ENCODE measurements at places on chromosomes 2 and 18.

DNA sequence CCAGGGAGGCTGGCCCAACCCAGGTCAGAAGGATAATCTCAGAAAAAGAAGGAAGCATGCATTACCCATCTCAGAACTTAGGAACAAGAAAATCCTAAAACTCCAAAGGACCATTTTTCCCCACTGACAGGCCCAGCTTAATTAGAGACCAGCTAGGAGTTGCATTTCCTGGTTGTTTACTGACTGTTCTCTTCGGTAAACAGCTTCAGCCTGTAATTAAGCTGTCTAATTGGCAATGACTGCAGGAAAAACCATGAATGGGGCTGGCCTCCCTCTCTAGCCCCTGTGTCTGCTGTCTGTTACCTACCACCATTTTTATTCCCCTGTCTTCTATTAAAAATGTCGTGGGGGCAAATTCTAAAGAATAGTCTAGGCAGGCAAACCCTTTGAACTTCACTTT, 146.5 kb downstream of the AGAP1 start:
- DNase-seq, result no peak

DNA sequence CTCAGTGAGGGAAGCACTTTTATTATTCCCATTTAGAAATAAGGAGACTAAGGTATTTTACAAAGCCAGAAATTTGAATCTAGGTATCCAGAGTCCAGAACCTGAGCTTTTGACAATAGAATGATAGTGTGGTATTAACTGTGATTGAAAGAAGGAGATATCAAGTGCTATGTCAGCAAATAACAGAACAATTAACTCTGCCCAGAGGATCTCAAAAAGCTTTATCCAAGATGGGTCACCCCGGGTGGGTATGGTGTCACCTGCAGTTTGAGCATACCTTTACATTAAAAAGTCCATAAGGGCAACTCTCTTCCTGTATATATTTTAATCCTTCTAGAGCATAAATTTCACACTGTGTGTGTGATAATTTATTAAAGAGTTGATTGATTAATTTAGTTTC, 105.4 kb downstream of the LRP1B start:
- no peak for DNase-seq

- DNase-seq, result no peak
These were observed 166.5 kb upstream of the SIX3 start for GRCh38 chr2:44774826-44775492.

DNA sequence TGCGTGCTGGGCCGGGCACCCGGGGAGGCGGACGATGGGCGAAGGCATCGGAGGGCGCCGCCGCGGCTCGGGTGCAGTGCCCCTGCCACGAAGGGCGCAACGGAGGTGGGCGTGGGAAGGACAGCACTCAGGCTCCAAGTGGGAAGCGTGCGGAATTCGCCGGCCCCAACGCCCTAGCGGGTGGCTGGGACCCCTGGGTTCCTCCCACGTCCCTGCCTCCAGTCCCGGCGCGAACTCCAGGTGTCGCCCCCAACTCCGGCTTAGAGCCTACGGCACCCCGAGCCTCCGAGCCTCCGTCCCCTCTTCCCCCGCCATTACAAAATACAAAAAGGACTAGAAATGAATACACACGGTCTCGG, 1.3 kb downstream of the CYP27C1 start:
- no peak for DNase-seq

DNA sequence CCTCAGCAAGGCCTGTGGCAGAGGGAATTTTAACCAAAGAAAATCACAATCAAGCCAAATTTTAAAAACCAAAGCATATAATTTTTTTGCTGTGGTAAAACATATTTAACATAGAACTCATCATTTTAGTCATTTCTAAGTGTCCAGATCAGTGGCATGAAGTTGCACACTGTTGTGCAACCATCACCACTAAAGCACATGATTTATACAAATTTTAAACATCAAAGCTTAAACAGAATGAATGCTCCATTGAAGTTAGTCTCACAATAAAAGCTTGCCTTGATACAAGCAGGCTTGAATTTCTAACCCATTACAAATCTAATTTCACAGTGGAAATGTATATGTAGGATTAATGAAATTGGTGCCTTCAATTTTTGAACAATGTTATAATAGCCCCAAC, 31.2 kb downstream of the FTCDNL1 start:
- no peak for DNase-seq

DNA sequence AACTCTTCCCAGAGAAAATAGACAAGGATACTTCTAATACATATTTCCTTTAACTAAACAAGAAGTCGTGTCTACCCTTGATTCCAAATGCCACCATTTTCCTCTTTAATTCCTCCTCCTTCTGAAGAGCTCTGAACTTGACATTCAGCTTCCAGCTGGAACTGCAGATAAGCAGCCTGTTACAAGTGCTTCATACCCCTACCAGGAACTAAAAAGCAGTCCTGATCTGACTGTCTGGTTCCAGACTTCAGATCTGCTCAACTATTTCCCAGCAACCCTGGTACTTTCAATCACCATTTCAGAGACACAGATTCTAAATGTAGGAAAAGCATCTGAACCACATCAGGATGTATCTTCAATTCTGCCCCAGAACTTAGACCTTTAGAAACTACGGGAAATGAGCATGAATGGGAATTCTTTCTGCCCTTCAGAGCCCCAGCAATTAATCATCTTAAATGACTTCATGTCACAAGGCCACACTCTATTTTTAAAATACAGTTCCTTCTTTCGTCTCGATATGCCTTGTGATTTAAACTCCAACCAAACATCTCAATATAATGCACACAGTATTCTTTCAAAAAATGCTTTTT, 159.5 kb downstream of the L3MBTL4 start:
- no peak for DNase-seq

- DNase-seq, result no peak
These were observed 54.6 kb upstream of the TWIST2 start for GRCh38 chr2:238793306-238793705.

DNA sequence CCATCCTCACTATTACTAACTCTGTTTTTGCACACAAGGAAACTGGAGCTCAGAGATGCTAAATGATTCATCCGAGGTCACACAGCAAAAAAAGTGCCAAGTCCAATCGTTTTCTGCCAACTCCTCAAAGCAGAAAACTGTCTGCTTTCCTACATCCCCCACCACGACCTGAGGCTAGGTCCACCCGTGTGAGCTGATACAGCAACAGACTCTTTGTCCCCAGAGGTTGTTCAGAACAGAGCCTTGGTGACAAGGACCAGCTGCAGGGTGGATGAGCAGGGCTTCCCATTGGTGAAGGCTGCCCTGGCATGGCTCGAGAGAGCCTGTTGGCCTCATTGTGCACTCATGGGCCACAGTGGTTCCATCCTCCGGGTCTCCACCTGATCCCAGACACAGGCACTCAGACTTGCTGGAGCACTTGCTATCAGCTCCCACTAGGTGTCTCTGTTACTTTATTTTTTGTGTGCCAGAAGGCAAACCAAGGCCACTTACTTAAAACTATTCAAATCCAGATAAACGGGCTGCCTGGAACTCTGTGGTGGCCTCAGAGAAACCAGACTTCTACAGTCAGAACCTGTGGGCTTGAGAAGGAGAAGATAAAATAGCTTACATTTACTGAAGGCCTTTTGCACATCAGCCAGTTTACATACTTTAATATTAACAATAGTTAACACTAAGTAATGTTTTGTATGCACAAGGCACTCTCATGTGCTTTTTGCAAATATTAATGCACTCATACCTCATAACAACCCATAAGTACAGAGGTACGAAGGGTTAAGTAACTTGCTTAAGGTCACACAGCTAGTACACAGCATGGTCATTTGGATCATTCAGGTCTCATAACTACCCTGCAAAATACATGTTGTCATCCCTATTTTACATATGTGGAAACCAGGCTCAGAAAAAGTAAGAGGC, 62.9 kb upstream of the CTIF start:
- DNase-seq, result peak; percentile 46

- DNase-seq, result no peak
These were observed 66.6 kb downstream of the CTIF start for GRCh38 chr18:48605408-48605845.

- no peak for DNase-seq
These were observed 6.6 kb downstream of the ATOH8 start for GRCh38 chr2:85760371-85760770.

DNA sequence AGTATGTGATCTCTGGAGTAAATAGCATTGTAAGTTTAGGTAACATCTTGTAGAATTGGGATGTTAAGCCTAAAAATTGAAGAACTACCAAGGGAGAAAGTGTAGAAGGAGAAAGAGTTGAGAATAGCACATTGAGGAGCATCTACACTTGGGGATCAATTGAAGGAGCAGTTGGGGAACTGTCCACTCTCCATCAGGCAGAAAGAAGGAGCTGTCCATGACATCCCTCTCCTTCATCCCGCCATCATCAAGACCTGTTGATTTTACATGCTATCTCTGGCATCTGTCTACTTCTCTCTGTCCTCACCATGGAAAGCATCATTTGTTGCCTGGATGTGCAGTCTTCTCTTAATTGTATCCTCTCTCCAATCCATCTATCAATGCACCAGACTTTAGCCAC, 87.8 kb downstream of the CCDC141 start:
- DNase-seq, result no peak

- no peak for DNase-seq
These were observed 806 bp downstream of the RFX8 start for GRCh38 chr2:101473911-101474701.

DNA sequence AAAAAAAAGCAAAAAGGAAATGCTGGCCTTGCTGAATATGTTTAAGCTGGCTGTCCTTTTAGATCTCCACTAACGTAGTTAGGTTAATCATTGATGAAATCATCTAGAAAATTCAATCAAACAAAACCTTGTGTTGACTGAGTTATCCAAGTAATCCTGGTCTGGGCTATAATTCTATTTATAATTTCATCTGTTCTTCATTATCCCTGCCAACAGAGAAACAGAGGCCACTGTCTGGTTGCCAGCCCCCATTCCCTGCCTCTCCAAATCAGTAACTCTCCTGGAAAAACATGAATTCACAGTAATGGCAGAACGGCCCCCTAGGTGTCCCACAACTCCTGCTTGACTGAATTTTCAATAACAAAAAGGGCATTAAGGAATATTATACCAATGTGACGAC, 24.6 kb downstream of the DOCK10 start:
- no peak for DNase-seq

DNA sequence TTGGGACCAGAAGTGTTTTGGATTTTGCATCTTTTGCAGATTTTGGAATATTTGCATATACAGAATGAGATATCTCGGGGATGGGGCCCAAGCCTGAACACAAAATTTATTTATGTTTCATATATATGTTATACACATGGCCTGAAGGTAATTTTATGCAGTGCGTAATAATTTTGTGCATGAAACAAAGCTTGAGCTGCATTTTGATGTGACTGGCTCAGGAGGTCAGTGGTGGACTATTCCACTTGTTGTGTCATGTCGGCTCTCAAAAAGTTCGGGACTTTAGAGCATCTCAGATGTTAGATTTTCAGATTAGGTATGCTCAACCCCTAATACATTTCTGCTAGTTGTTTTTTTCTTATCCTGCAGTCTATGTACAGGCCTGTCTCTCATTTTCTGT, 145.4 kb downstream of the FAM210A start:
- no peak for DNase-seq

Data from AG04449 (cell line).